ENCODE measurements at places on chromosomes 2 and 18.

- no peak for DNase-seq
Observed at GRCh38 chr2:23327416-23327815, 57.6 kb upstream of the KLHL29 start.

- no peak for DNase-seq
Observed at GRCh38 chr2:104493698-104494097, 360.2 kb upstream of the POU3F3 start.

- no peak for DNase-seq
Observed at GRCh38 chr2:100320547-100321178, 1.6 kb downstream of the LONRF2 start.

DNA sequence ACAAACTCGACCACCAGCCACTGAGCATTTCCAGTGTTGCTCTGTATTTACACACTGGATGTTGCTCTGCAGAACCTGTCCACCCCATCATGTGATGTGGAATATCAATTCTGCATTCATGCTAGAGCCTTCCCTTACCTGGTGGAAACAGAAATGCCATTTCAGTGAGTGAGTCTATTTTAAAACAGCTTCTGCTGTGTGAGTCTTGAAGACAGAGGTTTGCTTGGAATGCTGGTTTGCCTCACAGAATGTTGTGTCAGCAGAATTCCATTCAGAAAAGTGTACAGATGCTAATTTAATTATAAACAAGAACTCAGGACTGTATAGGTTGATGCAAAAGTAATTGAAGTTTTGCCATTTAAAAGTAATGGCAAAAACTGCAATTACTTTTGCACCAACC lies 118.3 kb downstream of the MAP3K20 start:
- no peak for DNase-seq

- no peak for DNase-seq
Observed at GRCh38 chr2:121376535-121377250, 91.7 kb upstream of the TFCP2L1 start.

DNA sequence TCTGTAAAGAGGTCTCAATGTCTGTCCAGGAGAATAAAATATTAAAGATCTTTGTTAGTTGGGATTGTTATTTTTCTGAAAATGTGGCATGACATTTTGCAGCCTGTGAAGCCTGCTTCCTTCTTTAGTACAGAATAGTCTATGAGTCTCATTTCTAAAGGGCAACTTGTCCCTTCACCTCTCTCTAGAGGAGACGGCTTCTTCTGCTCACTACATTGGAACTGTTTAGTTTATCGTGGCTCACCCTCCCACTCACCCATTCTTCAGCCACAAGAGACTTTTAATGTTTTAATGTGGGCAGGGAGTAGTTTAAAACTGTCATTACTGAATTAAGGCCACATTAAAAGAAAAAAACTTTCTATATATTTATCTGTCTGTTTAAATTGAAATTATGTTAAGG lies 161.0 kb downstream of the BARD1 start:
- no peak for DNase-seq

GRCh38 chr2:233778030-233778429 lies at the start of gene MROH2A:
Gene MROH2A, plus strand, starts transcription at chr2:233778330. Its CDS starts 1,029 bp downstream, at chr2:233779359.
- no peak for DNase-seq

DNA sequence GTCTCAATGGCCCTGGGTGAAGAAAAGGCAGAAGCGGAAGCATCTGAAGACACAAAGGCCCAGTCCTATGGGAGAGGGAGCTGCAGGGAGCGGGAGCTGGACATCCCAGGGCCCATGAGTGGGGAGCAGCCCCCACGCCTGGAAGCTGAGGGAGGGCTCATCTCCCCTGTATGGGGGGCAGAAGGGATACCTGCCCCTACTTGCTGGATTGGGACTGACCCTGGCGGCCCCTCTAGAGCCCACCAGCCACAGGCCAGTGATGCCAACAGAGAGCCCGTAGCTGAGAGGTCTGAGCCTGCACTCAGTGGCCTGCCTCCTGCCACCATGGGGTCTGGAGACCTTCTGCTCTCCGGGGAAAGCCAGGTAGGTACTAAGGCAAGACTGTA lies 13.2 kb downstream of the CEP68 start:
- no peak for DNase-seq

DNA sequence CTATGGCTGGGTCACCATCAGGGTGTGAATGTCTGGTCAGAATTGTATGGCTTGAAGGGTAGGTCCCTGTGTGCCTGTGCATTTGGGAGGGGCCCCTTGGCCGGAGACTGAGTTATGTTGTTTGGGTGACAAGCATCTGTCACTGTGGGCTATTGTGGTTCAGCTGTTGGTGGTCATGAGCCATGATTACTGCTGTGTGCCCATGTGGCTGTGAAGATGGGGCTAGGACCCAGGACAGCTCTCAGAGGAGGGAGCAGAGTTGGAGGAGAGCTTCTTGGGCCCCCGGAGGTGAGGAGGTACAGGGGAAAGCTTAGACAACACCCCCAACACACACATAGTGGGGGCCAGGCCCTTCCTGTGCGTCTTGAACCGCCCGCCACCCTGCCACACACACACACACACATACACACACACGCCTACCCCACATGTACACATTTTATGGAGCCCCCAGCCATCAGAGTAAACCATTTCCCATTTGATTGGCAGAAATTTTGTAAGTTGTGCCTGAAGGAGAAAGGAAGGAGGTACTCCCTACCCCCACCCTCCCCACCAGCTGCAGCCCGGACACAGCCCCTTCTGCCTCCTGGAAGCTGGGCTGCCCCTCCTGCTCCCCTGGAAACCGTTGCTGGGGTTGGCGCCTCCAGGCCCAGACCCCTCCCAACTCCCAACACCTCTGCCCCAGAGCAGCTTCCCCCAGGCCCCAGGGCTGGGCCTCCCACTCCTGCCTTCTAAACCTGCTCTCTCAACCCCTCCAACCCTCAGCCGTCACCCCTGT lies 2.0 kb downstream of the GAREM2 start:
- DNase-seq: no peak

GRCh38 chr2:130372055-130372832 lies 16.4 kb downstream of the PTPN18 start:
- DNase-seq: no peak

DNA sequence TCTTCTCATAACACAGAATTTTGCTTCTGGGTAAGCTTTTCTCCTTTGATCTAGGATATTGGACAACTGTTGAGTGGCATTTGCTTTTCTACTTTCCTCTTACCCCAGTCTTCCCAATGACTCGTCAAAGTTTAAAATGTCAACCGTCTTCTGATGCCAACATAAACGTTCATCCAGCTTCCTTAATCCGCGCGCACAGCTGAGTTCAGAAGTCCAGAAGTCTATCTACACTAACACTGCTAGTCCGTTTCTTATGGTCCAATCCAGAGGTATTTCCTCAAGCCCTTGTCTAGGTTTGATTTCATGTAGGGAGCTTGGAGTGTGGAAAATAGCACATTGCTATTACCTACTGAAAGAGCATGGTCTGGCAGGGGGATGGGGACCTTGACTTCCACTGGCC lies 48.7 kb downstream of the MFSD6 start:
- DNase-seq: no peak

DNA sequence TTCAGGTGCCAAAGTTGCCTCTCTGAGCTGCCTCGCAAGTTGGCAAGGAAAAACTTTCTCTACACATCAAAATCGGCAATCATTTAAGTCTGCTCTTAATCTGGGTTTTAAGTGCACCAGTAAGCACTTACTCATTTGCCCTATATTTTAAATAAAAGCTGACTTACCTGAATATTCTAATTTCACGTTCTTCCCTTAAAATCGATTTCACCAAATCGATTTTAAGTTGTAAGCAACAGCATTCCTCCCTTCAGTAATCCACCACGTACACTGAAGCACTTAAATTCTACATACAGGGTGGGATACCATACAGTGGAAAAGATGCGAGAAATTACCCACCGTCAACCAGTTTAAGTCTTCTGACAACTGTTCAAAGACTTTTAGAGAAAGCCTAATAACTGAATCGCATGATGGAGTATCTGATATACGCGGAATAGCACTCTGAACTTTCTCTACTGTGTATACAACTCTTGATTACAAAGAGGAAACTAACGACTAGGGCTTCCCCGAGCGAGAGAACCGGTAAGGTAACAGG lies 1.6 kb downstream of the PPP3R1 start:
- no peak for DNase-seq

Data from H1 (cell line).